ENCODE measurements at places on chromosomes 4 and X. TPM values are rescaled to one million over a fixed set of nuclear protein-coding genes. Genes with fewer than 3 reads are reported as not detected.

- DNase-seq: no peak
- no peaks in the 10 kb centered on the region for H3K27me3 ChIP-seq
- H3K36me3 ChIP-seq: no peaks in the 10 kb centered on the region
- H3K4me1 ChIP-seq: no peaks in the 10 kb centered on the region
- H3K27ac ChIP-seq: no peak overlapping the region
Observed at GRCh38 chr4:53141308-53141707, 224.6 kb downstream of the SCFD2 start.

GRCh38 chrX:139811942-139812629 is 104.1 kb upstream of the MCF2 start:
- no peak overlapping the region for H3K27ac ChIP-seq
- H3K4me1 ChIP-seq: no peaks in the 10 kb centered on the region
- H3K27me3 ChIP-seq: no peaks in the 10 kb centered on the region
- H3K36me3 ChIP-seq: no peaks in the 10 kb centered on the region
- DNase-seq: no peak

SERPINA7 gene
- not detected for total RNA-seq

- DNase-seq: no peak
- H3K36me3 ChIP-seq: no peaks in the 10 kb centered on the region
- no peak overlapping the region for H3K27ac ChIP-seq
Observed at GRCh38 chr4:37767546-37767945, 58.9 kb upstream of the PGM2 start.

DNA sequence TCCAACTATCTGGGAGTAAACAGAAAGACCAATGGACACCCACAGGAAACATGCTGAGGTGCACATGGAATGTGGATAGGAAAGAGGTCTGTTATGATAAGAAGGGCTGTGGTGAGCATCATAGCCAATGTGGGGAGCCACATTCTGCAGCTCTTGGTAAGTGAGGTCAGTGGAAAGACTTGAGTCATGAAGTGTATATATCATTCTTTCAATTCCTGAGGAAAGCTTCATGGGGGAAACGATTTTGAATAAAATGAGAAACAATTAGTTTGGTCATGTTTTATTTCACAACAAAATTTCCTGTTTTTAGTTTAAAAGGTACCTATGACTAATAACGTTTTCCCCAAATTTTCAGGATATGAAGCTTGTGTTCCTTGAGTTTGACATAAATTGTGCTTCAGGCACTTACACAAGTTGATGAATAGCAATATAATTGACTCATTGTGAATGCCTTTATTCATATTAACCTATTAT is 41.4 kb upstream of the RASSF6 start:
- H3K27ac ChIP-seq: no peak overlapping the region
- no peak overlapping the region for H3K4me3 ChIP-seq
- DNase-seq: no peak
- H3K36me3 ChIP-seq: no peaks in the 10 kb centered on the region
- peaks cover 20% of the 10 kb centered on the region for H3K4me1 ChIP-seq

- H3K27ac ChIP-seq: no peak overlapping the region
- no peak overlapping the region for H3K4me3 ChIP-seq
- no peak for DNase-seq
- no peaks in the 10 kb centered on the region for H3K27me3 ChIP-seq
- H3K4me1 ChIP-seq: no peaks in the 10 kb centered on the region
Observed at GRCh38 chr4:113540859-113541258, 220.7 kb downstream of the CAMK2D start.

TCP11X2 gene
- total RNA-seq: 1.6 TPM

NCAPG gene
- 40.9 TPM for total RNA-seq

DNA sequence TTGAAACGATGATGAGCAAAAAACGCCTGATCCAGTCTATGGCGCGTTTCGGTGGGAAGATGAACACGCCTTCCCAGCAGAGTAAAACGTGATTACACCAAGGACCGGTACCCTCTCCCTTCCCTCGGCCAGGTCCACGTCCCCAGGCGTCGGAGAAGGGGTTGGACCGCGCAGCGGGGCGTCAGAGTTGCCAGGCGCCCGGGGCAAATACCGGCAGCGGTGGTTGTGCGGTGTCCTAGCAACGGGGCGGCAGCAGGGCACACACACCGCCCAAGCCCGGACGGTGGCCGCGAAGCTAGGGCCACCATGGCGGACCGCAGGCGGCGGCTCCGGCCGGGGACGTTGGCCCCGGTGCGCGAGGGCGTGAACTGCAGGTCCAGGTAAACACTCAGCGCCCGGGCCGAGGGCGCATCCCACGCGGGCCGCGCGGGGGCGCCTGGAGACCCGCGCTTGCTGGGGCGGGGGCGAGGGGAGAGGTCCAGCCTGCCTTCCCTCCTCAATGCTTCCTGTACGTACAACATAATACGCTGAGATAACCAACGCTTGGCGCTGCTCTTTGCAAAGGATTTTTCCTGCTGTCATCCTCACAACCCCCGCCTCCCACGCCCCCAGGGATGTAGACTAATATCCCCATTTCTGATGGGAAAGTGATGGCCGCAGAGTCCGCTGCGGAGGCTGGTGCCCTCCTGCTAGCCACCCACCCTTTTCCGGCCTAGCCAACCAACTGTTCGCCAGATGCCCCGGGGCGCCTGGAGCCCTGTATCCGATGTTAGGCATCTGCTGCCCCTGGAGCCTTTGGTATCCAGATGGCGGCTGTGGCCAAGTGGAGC is at the start of gene FAM47E:
FAM47E (plus strand) TSS at position 281 of the 830 bp plus-strand sequence; CDS start at position 307, 26 bp downstream.
- no peaks in the 10 kb centered on the region for H3K36me3 ChIP-seq
- no peak within 1 kb of the TSS for H3K27ac ChIP-seq
- peak within 1 kb of the TSS; percentile 54 for H3K4me3 ChIP-seq
- DNase-seq: peak; percentile 96
- H3K4me1 ChIP-seq: peaks cover 16% of the 10 kb centered on the region
- H3K27me3 ChIP-seq: peaks cover 35% of the 10 kb centered on the region

GRPEL1 gene
- total RNA-seq: 27.6 TPM

GRCh38 chr4:158809611-158810486 is 41.0 kb downstream of the FNIP2 start:
- H3K27me3 ChIP-seq: no peaks in the 10 kb centered on the region
- peaks cover 25% of the 10 kb centered on the region for H3K4me1 ChIP-seq
- H3K36me3 ChIP-seq: no peaks in the 10 kb centered on the region
- no peak overlapping the region for H3K27ac ChIP-seq
- no peak for DNase-seq

GRCh38 chrX:56564164-56564885 is 898 bp downstream of the UBQLN2 start:
- H3K36me3 ChIP-seq: no peaks in the 10 kb centered on the region
- H3K27me3 ChIP-seq: no peaks in the 10 kb centered on the region
- H3K4me1 ChIP-seq: peaks cover 23% of the 10 kb centered on the region
- DNase-seq: peak; percentile 3

PDGFC gene
- total RNA-seq: 3.4 TPM

DNA sequence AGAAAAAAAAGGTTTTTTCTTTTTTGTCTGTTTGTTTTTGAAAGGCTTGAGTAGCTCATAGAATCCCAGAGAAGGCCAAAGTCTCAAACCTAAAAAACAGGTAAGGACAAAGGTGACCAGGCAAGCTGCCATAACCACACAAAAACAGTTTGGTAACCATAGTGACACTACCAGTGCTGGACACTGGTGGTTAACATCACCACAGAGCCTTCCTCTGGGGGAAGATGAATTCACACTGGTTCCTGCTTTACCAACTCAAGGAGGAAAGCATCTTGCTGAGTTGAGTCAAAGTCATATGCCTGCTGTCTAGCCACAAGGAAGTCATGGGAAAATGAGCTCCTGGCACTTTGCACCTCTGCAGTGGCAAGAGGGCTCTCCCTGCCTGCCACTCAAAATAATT is 32.5 kb downstream of the IDS start:
- no peaks in the 10 kb centered on the region for H3K36me3 ChIP-seq
- no peak for DNase-seq
- H3K4me1 ChIP-seq: no peaks in the 10 kb centered on the region

KLHL13 gene
- 10.9 TPM for total RNA-seq

GRCh38 chr4:42478946-42479345 is 81.7 kb downstream of the SHISA3 start:
- no peaks in the 10 kb centered on the region for H3K27me3 ChIP-seq
- no peak overlapping the region for H3K4me3 ChIP-seq
- no peak for DNase-seq
- H3K4me1 ChIP-seq: peaks cover 18% of the 10 kb centered on the region
- H3K36me3 ChIP-seq: no peaks in the 10 kb centered on the region
- no peak overlapping the region for H3K27ac ChIP-seq

- H3K27me3 ChIP-seq: no peaks in the 10 kb centered on the region
- no peak overlapping the region for H3K27ac ChIP-seq
- DNase-seq: no peak
- H3K36me3 ChIP-seq: no peaks in the 10 kb centered on the region
- H3K4me1 ChIP-seq: no peaks in the 10 kb centered on the region
Observed at GRCh38 chr4:148692242-148692641, 250.0 kb upstream of the NR3C2 start.

DCAF12L2 gene
- total RNA-seq: 1.9 TPM

CSAG2 gene
- not detected for total RNA-seq

DNA sequence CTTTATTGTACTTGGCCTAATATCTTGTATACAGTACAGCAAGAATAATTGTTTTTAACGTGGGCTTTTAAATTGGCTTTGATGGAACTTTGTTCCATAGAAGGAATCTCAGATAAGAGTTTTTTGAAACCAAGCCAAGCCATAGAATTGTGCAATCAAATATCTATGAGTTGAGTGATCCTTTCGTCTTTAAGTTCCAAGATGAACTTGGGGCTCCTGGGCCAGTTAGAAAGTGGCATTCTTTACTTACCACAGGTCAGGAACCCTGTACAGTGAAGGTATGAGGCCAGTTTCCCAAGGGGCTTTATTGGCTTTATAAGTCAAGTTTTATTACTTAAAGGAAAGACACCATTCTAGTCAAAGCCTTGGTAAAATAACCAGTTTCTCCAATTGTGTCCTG is 2104.2 kb downstream of the PCDH7 start:
- DNase-seq: no peak
- no peaks in the 10 kb centered on the region for H3K4me1 ChIP-seq
- H3K4me3 ChIP-seq: no peak overlapping the region
- H3K27me3 ChIP-seq: no peaks in the 10 kb centered on the region
- H3K36me3 ChIP-seq: peaks cover 33% of the 10 kb centered on the region

DNA sequence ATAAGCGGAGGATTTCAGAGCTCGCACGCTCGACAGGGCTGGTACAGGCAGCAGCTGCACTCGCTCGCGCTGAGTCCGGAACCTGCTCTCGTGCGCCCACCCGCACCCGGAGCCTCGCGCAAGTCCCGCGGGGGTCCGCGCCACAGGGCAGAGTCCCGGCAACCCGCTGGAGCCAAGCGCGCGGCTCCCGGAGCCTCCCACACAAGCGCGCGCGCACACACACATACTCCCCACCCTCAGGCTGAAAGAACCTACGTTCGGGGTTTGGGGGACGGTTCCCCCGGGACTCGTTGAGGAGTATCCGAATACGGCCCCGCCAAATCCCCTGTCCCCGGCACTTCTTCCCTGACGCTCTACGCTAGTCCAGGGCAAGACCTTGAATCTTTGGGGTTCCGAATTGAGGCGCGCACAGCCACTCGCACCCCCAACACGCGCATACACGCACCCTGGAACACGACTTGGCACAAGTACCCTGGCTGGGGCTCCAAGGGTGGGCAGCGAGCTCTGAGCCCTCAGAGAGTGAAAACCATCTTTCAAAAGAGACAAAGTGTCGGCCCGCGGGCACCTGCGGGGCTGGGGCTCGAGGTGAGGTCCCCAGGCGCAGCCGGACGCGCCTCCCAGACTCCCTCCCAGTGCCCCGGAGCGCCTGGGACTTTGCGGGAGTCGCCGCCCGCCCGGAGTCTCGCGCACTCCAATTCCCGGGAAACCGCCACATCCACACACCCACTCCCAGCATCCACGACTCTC is 952 bp downstream of the ANOS1 start:
- H3K27ac ChIP-seq: no peak overlapping the region
- H3K4me1 ChIP-seq: peaks cover 26% of the 10 kb centered on the region
- peak; percentile 25 for DNase-seq
- peak overlapping the region; percentile 76 for H3K4me3 ChIP-seq
- no peaks in the 10 kb centered on the region for H3K36me3 ChIP-seq

DNA sequence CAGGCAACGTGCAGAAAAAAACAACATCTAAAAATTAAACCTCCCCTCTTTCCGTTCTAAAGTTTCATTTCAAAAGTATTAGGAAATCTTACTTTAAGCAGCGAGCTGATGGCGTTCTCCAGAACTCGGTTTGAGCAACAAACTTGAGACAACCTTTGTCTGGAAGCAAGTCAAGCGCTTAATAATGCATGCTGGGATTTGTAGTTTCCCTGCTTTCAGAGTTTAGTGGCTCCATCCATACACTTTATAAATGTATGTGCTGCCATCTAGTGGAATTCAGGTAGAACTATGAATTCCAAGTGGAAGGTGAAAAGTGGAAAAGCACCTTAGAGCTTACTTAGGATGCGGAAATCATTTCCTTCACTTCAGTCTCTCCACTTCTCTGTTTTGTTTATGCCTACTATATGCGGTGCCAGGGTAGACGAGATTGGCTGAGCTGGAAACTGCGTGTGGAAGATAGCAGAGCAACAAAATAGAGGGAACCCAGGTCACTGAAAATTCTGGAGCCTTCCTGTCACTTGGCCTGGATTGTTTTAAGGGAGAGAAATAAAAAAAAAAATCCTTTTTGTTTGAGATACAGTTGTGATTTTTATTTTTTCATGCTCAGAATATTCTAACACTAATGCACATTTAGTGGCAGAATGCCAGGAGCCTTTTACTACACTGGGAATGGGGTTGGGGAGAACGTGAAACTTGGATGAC is at the start of gene BDH2:
BDH2 (minus strand) TSS at position 144 of the 702 bp plus-strand sequence. CDS start 3,580 bp downstream, outside the sequence.
- H3K27me3 ChIP-seq: no peaks in the 10 kb centered on the region
- H3K27ac ChIP-seq: no peak within 1 kb of the TSS
- H3K36me3 ChIP-seq: no peaks in the 10 kb centered on the region
- H3K4me3 ChIP-seq: peak within 1 kb of the TSS; percentile 47

YY2 gene
- total RNA-seq: 1.6 TPM

DNA sequence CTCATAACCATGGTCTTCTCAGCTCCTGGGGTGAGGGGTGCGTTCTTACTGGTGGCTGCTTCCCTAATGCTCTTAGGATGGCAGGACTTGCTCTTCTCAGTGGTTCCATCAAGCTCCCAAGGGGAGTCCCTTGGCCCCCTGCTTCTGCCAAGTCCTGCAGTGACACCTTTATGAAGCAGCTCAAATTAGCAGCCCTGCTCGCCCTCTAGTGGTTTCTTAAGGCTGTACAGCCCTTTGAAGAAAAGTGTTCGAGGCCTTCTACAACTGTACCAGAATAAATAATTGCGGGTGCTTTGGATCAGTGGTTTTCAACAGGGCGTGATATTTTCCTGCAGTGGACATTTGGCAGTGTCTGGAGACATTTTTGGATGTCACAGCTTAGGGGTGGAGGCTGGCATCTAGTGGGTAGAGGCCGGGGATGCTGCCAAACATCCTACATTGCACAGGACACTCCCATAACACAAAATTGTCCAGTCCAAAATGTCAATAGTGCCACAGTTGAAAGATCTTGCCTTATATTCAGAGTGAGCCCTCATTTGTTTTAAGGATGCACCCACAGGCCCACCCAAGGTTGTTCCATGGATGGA is 204.7 kb upstream of the S100G start:
- DNase-seq: peak; percentile 60
- peaks cover 7% of the 10 kb centered on the region for H3K4me1 ChIP-seq
- no peaks in the 10 kb centered on the region for H3K27me3 ChIP-seq
- no peak overlapping the region for H3K27ac ChIP-seq

SHOX gene
- total RNA-seq: not detected

Measured in GM23338 (cell line).